ENCODE measurements at places on chromosomes 3 and 15. TPM values are rescaled to one million over a fixed set of nuclear protein-coding genes. Genes with fewer than 3 reads are reported as not detected.

LHFPL4 gene
- total RNA-seq, result not detected

OR5H15 gene
- total RNA-seq, result not detected

FAM107A gene
- total RNA-seq, result not detected

FOXL2 gene
- total RNA-seq, result not detected

C3orf80 gene
- not detected for total RNA-seq

GABRA5 gene
- total RNA-seq, result not detected

C3orf85 gene
- total RNA-seq, result not detected

SNUPN gene
- 34.1 TPM for total RNA-seq

CADM2 gene
- total RNA-seq, result 0.21 TPM

CHDH gene
- 0.08 TPM for total RNA-seq

MESP2 gene
- not detected for total RNA-seq

DNA sequence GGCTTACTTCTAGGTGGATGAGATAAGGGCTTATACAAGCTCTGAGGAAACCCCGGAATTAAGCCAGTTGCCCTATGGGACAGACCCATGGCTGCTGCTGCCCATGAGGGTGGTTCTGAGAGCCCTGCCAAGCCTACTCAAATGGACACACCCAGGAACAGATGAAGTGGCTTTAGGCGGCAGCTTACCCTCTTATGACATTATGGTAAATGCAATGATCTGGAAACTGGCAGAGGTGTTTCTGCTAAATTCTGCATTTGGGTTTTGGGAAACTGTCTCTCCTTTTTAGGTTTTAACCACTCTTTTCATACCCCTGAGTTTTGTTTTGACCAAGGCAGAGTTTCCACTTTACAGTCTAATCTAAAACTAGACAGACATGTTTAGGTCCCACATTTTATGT, 9.0 kb upstream of the ZBED2 start:
- DNase-seq, result no peak
- H3K4me1 ChIP-seq, result peaks cover 76% of the 10 kb centered on the region
- peak overlapping the region; percentile 98 for H3K27ac ChIP-seq
- H3K27me3 ChIP-seq, result no peaks in the 10 kb centered on the region
- H3K36me3 ChIP-seq, result peaks cover 72% of the 10 kb centered on the region

DNA sequence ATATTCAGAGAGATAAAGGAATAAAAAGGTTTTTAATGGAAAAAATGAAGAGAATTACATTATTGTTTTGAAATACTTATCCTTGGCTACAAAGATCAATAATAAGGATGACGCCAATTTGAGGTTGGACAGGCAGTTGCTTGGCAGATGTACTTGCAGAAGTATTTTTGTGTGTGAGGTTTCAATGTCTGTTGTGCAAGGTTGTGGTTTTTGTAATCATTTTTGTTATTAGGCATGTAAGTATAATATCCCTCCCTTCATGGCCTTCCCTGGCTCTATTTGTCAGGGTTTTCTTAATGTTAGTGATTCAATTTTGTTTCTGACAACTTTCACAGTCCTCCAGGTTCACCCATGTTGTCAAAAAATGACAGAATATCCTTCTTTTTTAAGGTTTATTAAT, 105.9 kb downstream of the OTOL1 start:
- no peaks in the 10 kb centered on the region for H3K4me1 ChIP-seq
- no peaks in the 10 kb centered on the region for H3K27me3 ChIP-seq
- no peaks in the 10 kb centered on the region for H3K36me3 ChIP-seq
- no peak for DNase-seq
- H3K27ac ChIP-seq, result no peak overlapping the region

DNA sequence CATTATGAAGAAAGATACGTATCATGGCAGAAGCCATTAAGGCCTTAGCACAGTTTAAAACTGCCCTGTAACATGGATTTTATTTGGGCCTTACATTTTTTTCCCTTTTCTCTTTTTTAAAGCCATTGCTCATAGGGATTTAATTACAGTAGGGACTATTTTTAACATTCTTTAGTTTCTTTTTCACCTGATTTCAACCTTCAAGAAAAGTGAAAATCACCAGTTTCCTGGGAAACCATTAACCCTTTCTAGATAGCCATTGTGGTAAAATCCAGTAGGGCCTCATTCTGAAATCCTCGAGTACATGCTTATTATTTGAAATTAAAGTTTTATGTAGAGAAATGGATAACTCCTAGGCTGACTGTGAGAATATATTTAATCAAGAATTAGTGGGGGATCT, 3.1 kb downstream of the SPRED1 start:
- H3K27ac ChIP-seq, result no peak overlapping the region
- DNase-seq, result no peak
- H3K4me1 ChIP-seq, result peaks cover 27% of the 10 kb centered on the region
- peaks cover 14% of the 10 kb centered on the region for H3K27me3 ChIP-seq
- no peaks in the 10 kb centered on the region for H3K36me3 ChIP-seq

DNA sequence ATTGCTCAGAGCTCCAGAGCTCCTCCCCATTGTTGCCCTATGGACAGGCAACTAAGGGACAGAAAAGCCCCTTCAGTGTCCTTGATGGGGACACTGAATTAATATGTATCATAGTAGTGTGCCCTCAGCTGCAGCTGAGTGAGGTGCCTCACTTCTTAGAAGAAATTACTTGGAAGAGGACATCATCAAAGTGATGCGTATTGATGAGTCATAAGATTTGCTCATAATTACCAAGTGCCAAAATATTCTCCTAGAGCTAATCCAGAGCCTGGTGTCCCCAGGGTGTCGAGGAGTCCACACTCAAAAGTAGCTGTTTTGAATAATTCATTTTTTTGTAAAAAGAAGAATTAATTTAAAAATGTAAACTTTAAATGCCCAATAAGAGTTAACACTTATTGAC, 200.7 kb upstream of the SEMA6D start:
- peaks cover 7% of the 10 kb centered on the region for H3K27me3 ChIP-seq
- no peak overlapping the region for H3K4me3 ChIP-seq
- no peaks in the 10 kb centered on the region for H3K4me1 ChIP-seq

DNA sequence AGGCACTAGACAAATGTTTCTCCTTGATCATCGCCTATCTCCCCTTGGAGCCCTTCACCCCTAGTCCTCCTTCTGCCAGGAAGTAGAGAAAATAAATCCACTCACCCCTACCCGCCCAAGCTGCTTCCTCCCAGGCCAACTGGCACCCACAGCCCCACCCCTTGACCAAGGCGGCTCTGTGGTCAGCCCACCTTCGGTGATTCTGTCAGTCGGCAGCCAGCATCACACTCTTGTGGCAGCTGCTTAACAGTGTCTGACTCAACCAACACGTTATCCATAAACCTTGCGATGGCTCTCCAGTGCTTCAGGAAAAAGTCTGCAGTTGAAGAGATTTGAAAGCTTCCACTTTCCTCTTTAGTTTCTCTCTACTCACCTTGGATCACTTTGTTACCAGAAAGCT, 7.6 kb downstream of the SHF start:
- H3K27me3 ChIP-seq, result no peaks in the 10 kb centered on the region
- H3K4me3 ChIP-seq, result no peak overlapping the region

DNA sequence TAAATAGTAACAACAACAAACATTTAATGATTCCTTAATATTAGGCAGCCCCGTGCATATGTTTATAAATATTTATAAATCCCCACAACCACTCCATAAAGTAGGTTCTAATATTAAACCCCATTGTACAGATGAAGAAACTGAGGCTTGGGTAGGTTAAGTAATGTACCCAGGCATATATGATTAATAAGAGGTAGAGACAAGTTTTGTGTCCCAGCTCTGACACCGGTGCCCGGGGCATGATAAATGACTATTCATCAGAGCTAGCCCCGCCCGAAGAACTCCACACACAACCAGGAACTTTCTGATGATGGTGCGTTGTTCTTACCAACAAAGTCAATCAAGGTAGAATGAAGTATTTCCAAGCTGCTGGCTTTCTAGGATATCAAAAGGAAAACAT, 19.4 kb downstream of the CDCP1 start:
- no peak overlapping the region for H3K27ac ChIP-seq
- H3K4me1 ChIP-seq, result peaks cover 8% of the 10 kb centered on the region
- peaks cover 36% of the 10 kb centered on the region for H3K27me3 ChIP-seq
- no peak overlapping the region for H3K4me3 ChIP-seq

DNA sequence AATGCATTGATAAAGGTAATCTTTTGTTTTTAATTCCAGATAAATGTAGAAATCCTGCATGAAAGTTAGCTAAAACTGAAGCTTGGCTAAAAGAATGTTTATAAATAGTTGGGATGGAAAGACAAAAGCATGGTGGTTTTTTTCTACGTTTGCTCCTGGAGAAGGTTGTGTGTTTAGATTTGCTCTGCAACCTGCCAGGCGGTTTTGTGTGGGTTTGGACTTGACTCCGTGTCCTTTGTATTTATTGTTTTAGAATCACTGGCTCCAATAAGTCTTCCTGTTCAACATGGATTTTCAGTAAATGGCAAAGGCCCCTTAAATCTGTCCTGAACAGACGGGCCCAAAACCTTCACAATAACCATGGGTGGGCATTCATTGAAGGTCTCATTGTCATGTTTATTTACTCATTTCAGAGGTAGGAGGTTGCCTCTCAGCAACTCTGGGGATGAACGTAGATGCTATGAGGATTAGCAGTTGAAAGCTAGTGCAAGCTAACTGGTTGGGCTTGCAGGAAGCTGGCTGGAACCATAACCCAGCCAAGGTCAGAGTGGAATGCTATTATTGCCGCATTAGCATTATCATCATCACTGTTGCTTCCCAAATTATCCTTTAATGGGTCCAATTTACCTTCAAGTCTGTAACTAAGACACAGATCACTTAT, 60.6 kb upstream of the ADAMTS9 start:
- no peak overlapping the region for H3K27ac ChIP-seq
- H3K27me3 ChIP-seq, result no peaks in the 10 kb centered on the region
- no peak for DNase-seq
- no peak overlapping the region for H3K4me3 ChIP-seq
- no peaks in the 10 kb centered on the region for H3K36me3 ChIP-seq

DNA sequence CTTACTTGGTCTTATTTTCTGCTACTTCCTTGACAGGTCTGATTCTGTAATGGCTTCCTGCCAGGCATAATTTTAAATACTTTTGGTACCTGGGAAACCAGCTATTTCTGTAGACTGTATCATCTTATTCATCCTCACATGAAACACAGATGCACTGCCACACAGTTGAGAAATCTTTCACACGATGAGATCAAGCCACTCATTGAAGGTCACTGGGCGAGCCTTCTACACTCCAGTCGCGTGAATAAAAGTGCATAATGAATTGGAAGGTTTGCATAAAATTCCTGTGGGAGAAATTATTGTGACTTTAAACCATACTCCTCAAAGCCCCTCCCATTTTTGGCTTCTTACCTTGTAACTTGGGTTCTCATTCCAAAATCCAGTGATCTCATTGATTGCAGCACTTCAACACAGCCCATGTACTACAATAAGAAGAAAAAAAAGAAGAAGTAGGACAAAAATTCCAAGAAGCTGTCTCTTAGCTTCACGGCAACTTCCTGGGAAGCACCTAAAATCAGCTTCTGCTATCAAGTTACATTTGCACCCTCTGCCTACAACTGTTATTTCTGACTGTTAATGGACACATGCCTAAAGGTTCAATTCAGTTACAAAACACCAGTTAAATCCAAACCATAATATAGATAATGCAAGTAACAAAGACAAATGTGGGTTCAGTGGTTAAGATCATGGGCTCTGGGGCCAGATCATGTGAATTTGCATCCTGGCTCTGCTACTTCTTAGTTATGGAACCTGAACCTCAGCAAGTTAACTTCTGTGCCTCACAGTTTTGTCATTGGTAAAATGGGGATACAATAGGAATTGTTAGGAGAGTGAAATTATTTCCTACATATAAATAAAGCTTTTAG, 39.0 kb downstream of the SHC4 start:
- H3K27me3 ChIP-seq, result peaks cover 14% of the 10 kb centered on the region
- H3K27ac ChIP-seq, result peak overlapping the region; percentile 76
- no peak for DNase-seq
- H3K4me3 ChIP-seq, result no peak overlapping the region

DNA sequence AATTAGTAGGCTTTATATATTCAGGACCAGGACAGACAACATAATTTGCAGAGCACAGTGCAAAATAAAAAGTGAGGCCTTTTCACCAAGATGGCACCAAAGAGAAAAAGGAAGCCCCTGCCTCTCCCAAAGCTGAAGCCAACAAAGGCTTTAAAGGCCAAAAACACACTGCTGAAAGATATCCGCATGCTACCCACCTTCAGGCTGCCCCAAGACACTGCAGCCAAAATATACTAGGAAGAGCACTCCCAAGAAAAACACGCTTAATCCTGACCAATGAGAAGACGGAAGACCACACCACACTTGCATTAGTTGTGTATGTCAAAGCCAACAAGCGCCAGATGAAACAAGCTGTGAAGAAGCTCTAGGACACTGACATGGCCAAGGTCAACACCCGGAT, 38.0 kb downstream of the PIK3CB start:
- no peak for DNase-seq
- no peaks in the 10 kb centered on the region for H3K27me3 ChIP-seq
- H3K4me1 ChIP-seq, result peaks cover 15% of the 10 kb centered on the region
- no peak overlapping the region for H3K4me3 ChIP-seq

- no peak overlapping the region for H3K4me3 ChIP-seq
- H3K36me3 ChIP-seq, result no peaks in the 10 kb centered on the region
These were observed 104.7 kb upstream of the VEPH1 start for GRCh38 chr3:157607826-157608405.

GRCh38 chr15:80604583-80605575, 90.2 kb upstream of the ABHD17C start:
- H3K4me3 ChIP-seq, result no peak overlapping the region
- no peak overlapping the region for H3K27ac ChIP-seq
- no peaks in the 10 kb centered on the region for H3K36me3 ChIP-seq

- H3K36me3 ChIP-seq, result peaks cover 21% of the 10 kb centered on the region
- H3K27me3 ChIP-seq, result no peaks in the 10 kb centered on the region
- peaks cover 25% of the 10 kb centered on the region for H3K4me1 ChIP-seq
- no peak overlapping the region for H3K27ac ChIP-seq
These were observed 41.8 kb upstream of the NEDD4 start for GRCh38 chr15:56035166-56035565.

GRCh38 chr15:94119923-94120775, 111.2 kb upstream of the MCTP2 start:
- H3K4me3 ChIP-seq, result no peak overlapping the region
- H3K36me3 ChIP-seq, result no peaks in the 10 kb centered on the region
- DNase-seq, result peak; percentile 33
- H3K4me1 ChIP-seq, result no peaks in the 10 kb centered on the region
- no peaks in the 10 kb centered on the region for H3K27me3 ChIP-seq

- H3K27me3 ChIP-seq, result no peaks in the 10 kb centered on the region
- no peak overlapping the region for H3K27ac ChIP-seq
- no peaks in the 10 kb centered on the region for H3K36me3 ChIP-seq
- H3K4me3 ChIP-seq, result no peak overlapping the region
- no peak for DNase-seq
- H3K4me1 ChIP-seq, result no peaks in the 10 kb centered on the region
These were observed 841.9 kb downstream of the VGLL3 start for GRCh38 chr3:86149054-86149453.

- H3K27me3 ChIP-seq, result peaks cover 5% of the 10 kb centered on the region
- no peaks in the 10 kb centered on the region for H3K36me3 ChIP-seq
- DNase-seq, result no peak
- H3K27ac ChIP-seq, result no peak overlapping the region
- H3K4me3 ChIP-seq, result no peak overlapping the region
- no peaks in the 10 kb centered on the region for H3K4me1 ChIP-seq
These were observed 31.9 kb upstream of the XIRP1 start for GRCh38 chr3:39224288-39224687.

GRCh38 chr3:42831321-42831713, 22.1 kb downstream of the ACKR2 start:
- H3K4me3 ChIP-seq, result no peak overlapping the region
- DNase-seq, result peak; percentile 73
- H3K27ac ChIP-seq, result no peak overlapping the region
- peaks cover 9% of the 10 kb centered on the region for H3K27me3 ChIP-seq
